ENCODE measurements at places on chromosomes 16 and 17.

- DNase-seq, result no peak
These were observed 15.8 kb downstream of the CACNG5 start for GRCh38 chr17:66850692-66851091.

GRCh38 chr17:55200904-55201303 is 63.9 kb upstream of the HLF start:
- DNase-seq, result no peak

DNA sequence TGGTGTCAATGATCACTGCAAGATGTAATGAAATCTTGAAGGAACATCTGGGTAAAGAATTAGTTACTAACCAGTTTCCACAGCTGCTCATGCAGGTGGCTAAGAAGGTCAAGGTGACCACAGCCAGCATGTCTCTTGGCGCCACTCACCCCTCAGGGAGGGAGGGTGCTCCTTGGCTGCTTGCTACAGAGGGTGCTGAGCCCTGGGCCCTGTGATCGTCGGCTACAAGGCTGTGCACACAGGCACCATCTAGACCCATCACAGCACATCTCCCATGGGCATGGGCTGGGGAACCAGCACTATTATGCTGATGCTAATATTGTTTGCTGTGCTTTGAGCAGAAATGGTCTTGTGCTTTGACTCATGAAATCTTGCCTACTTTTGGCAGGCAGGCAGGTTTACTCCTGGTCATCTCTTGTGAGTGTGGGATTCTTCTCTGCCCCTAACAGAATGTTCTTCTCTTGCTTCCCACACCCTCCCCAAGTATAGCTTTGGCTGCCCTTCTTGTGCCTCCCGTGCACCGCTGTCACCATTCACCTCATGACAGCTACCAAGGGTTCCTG is 36.4 kb downstream of the TXNDC11 start:
- DNase-seq, result no peak

DNA sequence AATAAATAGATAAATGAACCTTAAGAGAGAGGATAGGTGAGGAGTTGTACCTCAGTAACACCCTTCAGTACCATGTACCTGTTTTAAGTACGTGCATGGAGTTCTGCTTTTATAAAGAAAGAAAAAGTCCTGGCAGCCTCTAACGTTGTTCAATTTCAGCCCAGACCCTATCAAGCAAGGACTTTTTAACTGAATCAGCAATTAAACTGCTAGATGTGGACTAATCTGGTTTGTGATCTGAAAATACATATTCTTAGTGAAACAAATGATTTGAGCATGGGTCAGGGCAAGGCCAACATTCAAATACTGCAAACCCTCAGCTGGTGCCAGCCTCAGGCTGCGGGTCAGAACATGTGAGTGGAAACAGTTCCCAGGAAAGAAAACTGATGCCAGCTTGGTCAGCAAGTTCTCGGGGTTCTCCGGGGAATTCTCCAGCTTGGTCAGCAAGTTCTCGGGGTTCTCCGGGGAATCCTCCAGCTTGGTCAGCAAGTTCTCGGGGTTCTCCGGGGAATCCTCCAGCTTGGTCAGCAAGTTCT is 84.5 kb downstream of the MRM3 start:
- DNase-seq, result no peak

GRCh38 chr17:82436601-82437324 is 13.8 kb downstream of the CYBC1 start:
- DNase-seq, result no peak

- peak; percentile 19 for DNase-seq
These were observed 43.6 kb upstream of the USP7 start for GRCh38 chr16:9007177-9007794.

- DNase-seq, result no peak
These were observed 27.5 kb downstream of the UNC13D start for GRCh38 chr17:75816693-75817092.

- no peak for DNase-seq
These were observed 8.0 kb downstream of the AHSP start for GRCh38 chr16:31535737-31536136.

- DNase-seq, result peak; percentile 31
These were observed 724 bp downstream of the GAA start for GRCh38 chr17:80101946-80102663.

DNA sequence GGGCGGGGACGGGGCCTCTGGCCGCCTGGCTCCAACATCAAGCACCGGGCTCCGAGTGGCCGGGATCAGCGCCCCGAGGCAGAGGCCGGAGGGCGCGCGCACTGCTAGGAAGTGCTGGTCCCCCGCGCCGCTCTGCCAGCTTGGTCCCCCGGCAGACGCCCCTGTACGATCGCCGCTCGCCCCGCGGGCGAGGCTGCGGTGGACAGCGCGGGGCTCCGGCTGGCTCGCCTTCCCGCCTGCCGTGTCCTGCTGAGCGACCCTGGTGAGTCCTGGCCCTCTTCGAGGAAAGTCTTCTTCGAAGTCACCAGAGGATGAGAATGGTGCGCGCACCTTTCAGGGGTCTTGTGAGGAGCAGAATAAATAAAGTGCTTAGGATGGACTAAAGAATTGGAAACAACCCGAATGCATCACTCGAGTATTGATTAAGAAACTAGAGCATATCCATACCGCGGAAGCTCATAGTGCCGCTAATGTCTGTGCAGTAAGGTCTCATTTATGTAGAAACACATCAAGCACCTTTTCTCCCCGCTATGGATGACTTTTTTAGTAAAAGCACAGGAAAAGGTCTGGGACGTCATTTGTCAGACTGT is 392 bp downstream of the ZNF213 start:
- no peak for DNase-seq

DNA sequence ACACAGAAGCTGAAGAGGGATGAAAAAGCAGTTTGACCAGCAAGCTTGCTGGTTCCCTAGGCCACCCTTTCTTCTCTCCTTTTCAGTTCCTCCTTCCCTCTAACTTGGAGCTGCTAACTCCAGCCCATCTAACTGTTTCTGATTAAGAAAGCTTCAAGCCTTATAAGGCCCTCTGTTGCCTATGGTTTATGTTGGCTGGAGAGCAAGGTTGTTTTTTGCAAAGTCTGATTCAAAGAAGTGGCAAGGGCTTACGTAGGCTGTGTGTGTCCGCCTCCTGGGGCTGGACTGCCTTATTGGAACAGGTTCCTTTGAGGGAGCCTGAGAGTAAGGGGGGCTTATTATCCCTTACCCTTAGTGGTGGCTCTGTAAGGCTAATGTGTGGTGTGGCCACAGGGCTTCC is 7.1 kb downstream of the AKAP1 start:
- peak; percentile 41 for DNase-seq

GRCh38 chr17:76733618-76733957 is 3.5 kb downstream of the SRSF2 start:
- no peak for DNase-seq

- DNase-seq, result no peak
These were observed 20.9 kb downstream of the PIEZO1 start for GRCh38 chr16:88764080-88764479.

GRCh38 chr17:41186872-41187271 is 2.2 kb upstream of the KRTAP4-1 start:
- DNase-seq, result no peak

- DNase-seq, result peak; percentile 77
These were observed 51.2 kb upstream of the DHX40 start for GRCh38 chr17:59513934-59514841.

DNA sequence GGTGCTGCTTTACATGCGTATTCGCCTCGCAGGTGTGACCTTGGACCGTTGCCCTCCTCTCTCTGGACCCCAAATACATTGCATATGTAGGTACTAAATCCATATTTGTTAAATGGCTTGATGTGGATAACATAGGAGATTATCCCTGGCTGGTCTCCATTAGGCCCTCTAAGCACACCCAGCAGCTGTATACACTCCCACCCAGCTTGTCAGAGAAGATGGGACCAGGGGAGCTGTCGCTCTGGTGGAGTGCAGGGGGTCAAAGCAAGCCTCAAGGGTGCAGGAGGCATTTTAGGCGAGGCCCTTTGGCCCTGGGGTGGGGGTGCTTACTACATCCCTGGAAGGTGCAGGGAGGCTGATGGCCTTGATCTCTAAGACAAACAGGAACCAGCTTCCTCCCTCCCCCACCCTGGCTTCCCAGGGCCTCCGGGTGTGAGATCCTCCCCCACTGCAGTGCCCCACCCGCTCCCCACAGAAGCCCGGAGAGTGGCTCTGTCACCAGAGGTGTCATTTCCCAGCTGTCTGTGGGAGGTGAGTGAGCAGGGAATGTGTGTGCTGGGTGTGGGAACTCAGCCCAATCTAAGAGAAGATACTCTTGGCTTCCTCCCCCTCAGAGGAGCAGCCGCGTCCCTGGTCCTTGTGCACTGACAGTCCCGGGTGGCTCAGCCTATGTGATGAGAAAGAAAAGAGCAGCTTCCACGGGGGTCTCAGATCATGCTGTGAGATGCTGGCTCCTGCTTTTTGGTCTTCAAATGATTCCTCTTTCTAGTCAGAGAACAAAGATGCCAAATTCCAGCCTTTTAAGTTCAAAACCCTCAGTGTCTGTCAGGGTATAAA is 1.4 kb upstream of the VAMP2 start:
- peak; percentile 32 for DNase-seq

- DNase-seq, result no peak
These were observed 200.5 kb upstream of the NLRP1 start for GRCh38 chr17:5784791-5785190.

DNA sequence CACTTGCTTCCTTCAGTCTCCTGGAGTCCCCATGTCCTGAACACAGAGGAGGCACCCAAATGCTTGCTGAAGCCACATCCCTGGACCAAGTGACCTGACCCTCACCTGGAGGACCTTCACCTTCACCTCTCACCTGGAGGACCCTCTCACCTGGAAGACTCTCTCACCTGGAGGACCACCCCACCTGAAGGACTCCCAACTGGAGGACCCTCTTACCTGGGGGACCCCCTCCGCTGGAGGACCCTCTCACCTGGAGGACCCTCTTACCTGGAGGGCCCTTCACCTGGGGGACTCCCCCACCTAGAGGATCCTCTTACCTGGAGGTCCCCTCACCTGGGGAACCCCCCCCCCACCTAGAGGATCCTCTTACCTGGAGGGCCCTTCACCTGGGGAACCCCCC is 573 bp upstream of the CDK10 start:
- no peak for DNase-seq

DNA sequence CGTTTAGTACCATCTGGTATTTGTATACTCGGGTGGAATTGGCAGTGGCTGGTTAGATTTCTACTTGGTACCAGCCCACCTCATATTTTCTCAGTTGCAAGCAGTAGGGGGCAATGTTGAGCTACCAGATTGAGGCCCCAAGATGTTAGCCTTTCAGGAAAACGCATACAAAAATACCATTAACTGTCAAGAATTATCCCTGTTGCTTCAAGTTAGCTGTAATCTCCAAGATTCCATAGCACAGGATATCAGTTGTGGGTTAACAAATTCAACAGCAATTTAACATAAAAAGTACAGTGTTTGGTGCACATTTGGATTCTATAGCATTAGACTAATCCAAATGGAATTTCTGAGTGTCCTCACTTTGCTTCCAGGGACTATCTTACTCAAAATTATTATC is 188.2 kb downstream of the FTO start:
- DNase-seq, result peak; percentile 92

DNA sequence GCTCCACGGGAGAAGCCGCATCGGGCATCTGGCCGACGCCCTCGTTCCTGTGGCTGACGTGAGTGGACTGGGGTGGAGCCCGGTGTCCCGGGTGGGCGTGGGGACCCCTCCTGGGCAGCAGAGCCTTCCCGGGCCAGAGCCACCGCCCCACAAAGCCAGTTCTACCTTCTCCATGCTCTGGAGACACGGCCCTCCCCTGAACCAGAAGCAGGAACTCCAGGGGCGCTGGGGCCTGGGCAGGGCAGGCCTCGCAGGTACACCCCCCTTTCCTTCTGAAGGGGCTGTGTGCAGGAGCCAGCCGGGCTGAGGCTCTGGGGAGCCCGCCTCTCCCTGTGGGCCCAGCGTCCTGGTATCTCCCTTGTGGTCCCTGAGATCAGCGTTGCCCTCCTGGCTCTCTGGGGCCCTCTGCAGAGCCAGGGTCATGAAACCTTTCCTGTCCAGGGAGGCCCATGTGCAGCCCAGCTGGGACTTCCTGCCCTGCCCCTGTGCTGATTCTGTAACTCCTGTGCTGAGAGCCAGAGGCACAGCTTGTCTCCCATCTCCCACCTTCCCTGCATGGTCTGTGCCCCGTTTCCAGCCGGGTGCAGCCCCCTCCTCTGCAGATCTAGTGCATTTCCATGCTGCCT is 6.5 kb downstream of the PIGQ start:
- DNase-seq, result no peak

- DNase-seq, result no peak
These were observed 38.5 kb downstream of the RPH3AL start for GRCh38 chr17:313911-314613.

GRCh38 chr16:68396481-68396880 is 51.8 kb downstream of the SMPD3 start:
- DNase-seq, result peak; percentile 57

DNA sequence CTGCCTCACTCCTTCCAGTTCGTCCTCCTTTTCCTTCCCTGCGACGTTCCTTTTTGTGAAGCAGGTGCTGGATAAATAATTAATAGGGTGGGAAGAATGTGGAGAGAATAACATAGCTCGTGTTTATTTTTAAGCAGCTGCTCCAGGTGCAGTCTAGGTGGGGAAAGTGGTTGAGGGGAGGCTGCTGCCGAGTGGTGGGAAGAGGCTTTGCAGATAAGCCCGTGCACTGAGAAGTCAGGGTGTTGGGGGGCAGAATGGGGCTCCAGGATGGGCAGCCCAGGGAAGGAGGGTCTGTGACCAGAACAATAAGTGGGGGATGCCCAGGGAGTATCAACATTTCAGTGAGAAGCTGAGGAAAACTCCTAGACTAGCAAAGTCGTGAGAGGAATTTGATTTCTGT is 300.5 kb downstream of the CPPED1 start:
- no peak for DNase-seq

GRCh38 chr17:80791758-80792284 is 199.8 kb upstream of the CHMP6 start:
- DNase-seq, result peak; percentile 88

GRCh38 chr17:7113273-7114071 is 1.1 kb downstream of the ASGR2 start:
- DNase-seq, result no peak

DNA sequence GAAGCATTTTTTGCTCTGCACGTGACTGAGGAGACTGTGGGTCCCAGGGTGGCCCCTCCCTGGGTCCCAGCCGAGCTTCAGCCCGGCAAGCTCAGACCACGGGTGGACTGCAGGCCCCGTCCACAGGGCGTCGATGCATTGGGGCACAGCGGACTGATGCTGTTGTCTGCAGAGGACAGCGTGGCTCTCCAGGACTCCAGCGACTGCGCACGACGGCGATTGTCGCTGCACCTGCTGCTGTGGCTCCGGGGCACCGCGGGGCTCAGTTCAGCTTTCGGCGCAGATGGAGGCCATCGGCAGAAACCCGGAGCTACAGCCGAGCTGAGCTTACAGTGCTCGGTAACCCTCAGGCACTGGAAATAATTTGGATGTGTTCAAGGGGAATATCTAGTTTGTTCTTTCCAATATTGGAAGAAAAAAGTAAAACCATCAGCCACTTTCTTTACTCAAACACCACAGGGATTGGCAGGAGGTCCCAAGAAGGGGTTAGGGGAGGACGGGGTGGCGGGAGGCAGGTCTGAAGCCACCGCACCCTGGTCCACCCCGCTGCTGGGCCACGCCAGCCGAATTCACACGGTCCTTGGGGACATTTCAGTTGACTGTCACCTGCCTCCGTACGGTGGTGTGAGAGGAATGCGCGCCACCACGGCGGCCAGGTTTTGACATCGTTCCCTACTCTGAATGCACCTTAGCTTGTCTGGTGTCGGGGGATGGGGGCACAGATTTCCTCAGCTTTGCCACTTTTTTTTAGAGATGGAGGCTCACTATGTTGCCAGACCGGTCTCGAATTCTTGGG is 88.7 kb upstream of the RPH3AL start:
- no peak for DNase-seq

All from fibroblast of upper back skin (primary cell).